ENCODE measurements at places on chromosomes 13 and 19. TPM values are rescaled to one million over a fixed set of nuclear protein-coding genes. Genes with fewer than 3 reads are reported as not detected.
A peak's percentile ranks its signal among the peaks of the same experiment; 100 is the strongest.

DNA sequence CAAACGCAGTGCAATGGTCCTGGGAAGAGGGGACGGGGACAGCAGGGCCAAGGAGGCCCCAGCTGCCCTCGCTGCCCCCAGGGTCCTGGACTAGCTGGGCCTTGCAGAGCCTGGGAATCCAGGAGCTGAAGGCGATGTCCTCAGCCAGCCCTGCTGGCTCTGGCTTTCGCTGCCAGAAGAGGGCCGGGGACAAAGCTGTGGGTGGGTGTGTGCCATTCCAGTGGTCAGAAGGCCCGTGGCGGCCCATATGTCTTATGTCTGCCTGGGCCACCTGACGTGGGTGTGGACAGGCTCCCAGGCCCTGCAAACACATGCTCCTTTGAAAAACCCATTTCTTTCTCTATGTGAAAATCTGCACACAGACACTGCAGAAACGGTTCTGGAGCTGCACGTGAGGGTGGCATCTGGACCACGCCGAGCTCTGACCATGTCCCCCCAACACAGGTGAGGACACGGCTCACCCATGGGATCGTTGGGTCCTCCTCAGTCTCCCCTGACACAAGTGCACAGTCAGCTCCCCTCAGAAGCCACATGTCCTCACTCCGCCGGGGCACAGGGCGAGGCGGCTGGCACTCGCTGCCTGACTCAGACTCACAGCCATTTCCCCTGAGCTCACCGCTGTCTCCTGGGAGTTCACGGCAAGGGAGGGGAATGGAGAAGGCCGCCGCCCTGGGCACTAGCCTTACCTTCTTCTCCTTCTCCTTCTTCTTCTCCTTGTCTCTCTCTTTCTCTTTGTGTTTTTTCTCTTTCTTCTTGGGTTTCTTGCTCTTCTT is 16.9 kb downstream of the IZUMO4 start:
- H3K4me3 ChIP-seq, result no peak overlapping the region
- no peak for DNase-seq
- H3K36me3 ChIP-seq, result peaks cover 63% of the 10 kb centered on the region
- no peaks in the 10 kb centered on the region for H3K27me3 ChIP-seq
- H3K27ac ChIP-seq, result no peak overlapping the region

DNA sequence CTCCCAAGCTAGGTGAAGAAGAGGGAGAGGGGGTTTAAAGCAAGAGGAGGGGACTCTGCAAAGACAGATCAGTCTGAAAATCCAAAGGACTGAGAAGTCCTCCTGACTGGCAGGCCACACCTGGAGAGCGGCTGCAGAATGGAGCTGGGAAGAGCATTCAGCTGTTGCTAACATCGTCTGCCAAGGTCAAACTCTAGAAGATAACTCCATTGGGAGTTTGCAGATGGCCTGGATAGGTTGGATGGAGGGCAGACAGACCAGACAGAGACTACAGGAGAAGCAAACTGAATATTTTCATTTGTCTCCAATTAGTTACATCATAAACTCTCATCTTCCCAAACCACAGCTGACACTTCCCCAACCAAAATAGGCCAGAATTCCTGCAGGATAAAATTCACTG is 19.9 kb upstream of the SHISA2 start:
- no peak for DNase-seq
- H3K4me1 ChIP-seq, result no peaks in the 10 kb centered on the region
- H3K27me3 ChIP-seq, result no peaks in the 10 kb centered on the region
- no peaks in the 10 kb centered on the region for H3K36me3 ChIP-seq
- H3K27ac ChIP-seq, result no peak overlapping the region

GRCh38 chr19:13011653-13012389 is 16.5 kb downstream of the NFIX start:
- no peak overlapping the region for H3K4me3 ChIP-seq
- no peak for DNase-seq
- no peak overlapping the region for H3K27ac ChIP-seq
- H3K36me3 ChIP-seq, result no peaks in the 10 kb centered on the region
- peaks cover 98% of the 10 kb centered on the region for H3K27me3 ChIP-seq

- no peaks in the 10 kb centered on the region for H3K36me3 ChIP-seq
- H3K27ac ChIP-seq, result peak overlapping the region; percentile 75
- H3K4me3 ChIP-seq, result peak overlapping the region; percentile 92
- DNase-seq, result peak; percentile 27
- no peaks in the 10 kb centered on the region for H3K4me1 ChIP-seq
Measured at GRCh38 chr19:34254698-34255432, 511 bp downstream of the GARRE1 start.

DNA sequence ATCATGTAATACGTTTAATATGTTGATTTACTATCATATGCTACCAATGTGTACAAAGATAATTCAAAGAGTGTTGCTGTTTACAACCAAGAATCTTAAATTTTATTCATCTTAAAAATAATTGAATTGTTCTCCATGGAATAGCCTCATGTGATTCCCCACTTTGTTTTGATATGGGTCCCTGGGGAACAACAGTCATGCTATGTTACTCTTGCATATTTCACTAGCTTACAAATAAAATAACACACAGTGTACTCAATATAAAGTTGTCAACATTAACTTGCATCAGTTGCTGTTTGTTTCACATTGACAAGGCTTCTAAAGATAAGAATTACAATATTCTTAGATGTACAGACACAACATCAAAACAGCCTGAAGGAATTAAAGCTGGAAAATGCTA is 2.3 kb downstream of the ENOX1 start:
- peaks cover 4% of the 10 kb centered on the region for H3K27me3 ChIP-seq
- no peaks in the 10 kb centered on the region for H3K36me3 ChIP-seq
- no peak overlapping the region for H3K4me3 ChIP-seq
- H3K27ac ChIP-seq, result no peak overlapping the region

DNA sequence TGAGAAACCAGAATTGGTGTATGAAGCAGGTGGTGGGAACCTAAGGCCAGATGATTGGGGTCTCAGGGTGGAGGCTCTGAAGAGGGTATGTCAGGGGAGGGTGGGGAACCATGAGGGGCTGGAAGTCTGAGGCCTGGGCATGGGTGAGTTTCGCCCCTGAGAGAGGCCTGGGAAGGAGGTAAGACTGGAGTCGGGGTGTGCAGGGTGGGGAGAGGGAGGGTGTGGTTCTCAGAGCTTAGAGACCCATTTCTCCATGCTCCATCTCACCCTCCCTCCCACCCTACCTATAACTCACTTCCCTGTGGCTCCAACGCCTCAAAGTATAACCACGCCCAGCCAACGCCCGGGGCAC is 1.0 kb upstream of the KLHL26 start:
- DNase-seq, result no peak
- peaks cover 5% of the 10 kb centered on the region for H3K4me1 ChIP-seq
- H3K36me3 ChIP-seq, result peaks cover under 1% of the 10 kb centered on the region
- no peak overlapping the region for H3K4me3 ChIP-seq
- no peaks in the 10 kb centered on the region for H3K27me3 ChIP-seq

- no peak overlapping the region for H3K4me3 ChIP-seq
- H3K27me3 ChIP-seq, result no peaks in the 10 kb centered on the region
- H3K27ac ChIP-seq, result no peak overlapping the region
- H3K36me3 ChIP-seq, result no peaks in the 10 kb centered on the region
- no peaks in the 10 kb centered on the region for H3K4me1 ChIP-seq
Measured at GRCh38 chr19:28980236-28980868, 232.6 kb downstream of the UQCRFS1 start.

GRCh38 chr13:97141097-97141496 is 81.0 kb upstream of the MBNL2 start:
- no peaks in the 10 kb centered on the region for H3K27me3 ChIP-seq
- no peaks in the 10 kb centered on the region for H3K36me3 ChIP-seq
- H3K4me1 ChIP-seq, result no peaks in the 10 kb centered on the region
- peak overlapping the region; percentile 27 for H3K27ac ChIP-seq

DNA sequence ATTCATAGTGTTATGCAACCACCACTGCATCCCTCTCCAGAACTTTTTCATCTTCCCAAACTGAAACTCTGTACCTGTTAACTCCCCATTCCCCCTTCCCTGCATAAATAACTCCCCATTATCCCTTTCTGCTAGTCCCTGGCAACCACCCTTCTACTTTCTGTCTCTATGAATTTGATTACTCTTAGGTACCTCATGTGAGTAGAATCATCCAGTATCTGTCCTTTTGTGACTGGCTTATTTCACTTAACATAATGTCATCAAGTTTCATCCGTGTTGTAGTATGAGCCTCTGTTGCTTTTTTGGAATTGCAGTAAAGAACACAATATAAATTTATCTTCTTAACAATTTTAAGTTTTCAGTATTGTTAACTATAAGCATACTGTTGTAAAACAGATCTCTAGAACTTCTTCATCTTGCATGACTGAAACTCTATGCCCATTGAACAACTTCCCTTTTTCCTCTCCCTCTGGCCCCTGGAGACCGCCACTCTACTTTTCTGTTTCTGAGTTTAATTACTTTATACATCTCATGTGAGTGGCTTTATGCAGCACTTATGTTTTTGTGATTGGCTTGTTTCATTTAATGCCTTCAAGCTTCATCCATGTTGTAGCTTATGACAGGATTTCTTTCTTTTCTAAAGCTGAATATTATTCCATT is 87.3 kb upstream of the ABCC4 start:
- no peak overlapping the region for H3K4me3 ChIP-seq
- H3K4me1 ChIP-seq, result no peaks in the 10 kb centered on the region
- no peak for DNase-seq
- no peaks in the 10 kb centered on the region for H3K27me3 ChIP-seq
- H3K36me3 ChIP-seq, result no peaks in the 10 kb centered on the region

DNA sequence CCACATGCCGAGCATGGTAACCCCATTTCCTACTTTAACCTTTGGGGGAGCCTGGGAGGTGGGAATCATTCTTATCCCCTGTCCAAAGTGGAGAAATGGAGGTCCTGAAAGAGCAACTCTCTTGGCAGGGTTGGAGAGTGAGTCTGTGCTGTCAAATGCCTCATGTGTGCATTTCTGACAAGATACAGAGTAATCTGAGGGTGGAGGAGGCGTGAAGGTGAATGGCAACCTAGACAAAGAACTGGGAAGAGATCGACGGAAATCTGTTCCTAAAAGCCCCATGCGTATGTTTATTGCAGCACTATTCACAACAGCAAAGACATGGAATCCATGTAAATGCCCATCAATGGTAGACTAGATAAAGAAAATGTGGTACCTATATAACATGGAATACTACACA is 63.8 kb upstream of the USP29 start:
- no peaks in the 10 kb centered on the region for H3K4me1 ChIP-seq
- no peak overlapping the region for H3K4me3 ChIP-seq
- DNase-seq, result no peak

GRCh38 chr19:47020992-47021496 is 1.4 kb downstream of the NPAS1 start:
- H3K4me1 ChIP-seq, result no peaks in the 10 kb centered on the region
- no peak for DNase-seq
- no peaks in the 10 kb centered on the region for H3K36me3 ChIP-seq
- H3K4me3 ChIP-seq, result no peak overlapping the region
- peaks cover 70% of the 10 kb centered on the region for H3K27me3 ChIP-seq
- H3K27ac ChIP-seq, result no peak overlapping the region

DNA sequence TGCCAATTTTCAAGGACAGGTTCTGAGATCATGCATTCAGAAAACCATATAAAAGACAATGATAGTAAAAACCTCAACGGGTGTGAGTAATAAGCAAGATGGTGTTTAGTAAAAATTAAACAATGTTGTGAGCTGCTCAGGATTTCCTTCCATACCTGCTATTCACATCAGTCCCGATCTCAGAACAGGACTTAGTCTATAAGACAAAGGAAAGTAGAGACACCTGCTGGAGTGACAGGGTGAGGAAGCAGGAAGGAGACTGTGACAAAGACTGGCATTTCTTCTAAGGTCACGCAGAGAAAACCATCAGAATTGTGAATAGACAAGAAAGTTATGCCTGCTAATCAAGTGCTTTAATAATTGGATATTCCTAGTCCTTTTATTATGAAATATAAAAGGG is 648.0 kb downstream of the DACH1 start:
- H3K36me3 ChIP-seq, result no peaks in the 10 kb centered on the region
- H3K27me3 ChIP-seq, result no peaks in the 10 kb centered on the region
- H3K4me3 ChIP-seq, result no peak overlapping the region
- no peaks in the 10 kb centered on the region for H3K4me1 ChIP-seq

- H3K36me3 ChIP-seq, result no peaks in the 10 kb centered on the region
- no peaks in the 10 kb centered on the region for H3K27me3 ChIP-seq
- H3K4me3 ChIP-seq, result no peak overlapping the region
Measured at GRCh38 chr13:110005563-110005962, 219.2 kb upstream of the IRS2 start.

- peak overlapping the region; percentile 28 for H3K27ac ChIP-seq
- peak overlapping the region; percentile 62 for H3K4me3 ChIP-seq
- no peaks in the 10 kb centered on the region for H3K27me3 ChIP-seq
Measured at GRCh38 chr13:112606109-112607001, 18.4 kb upstream of the TUBGCP3 start.

- peaks cover 3% of the 10 kb centered on the region for H3K27me3 ChIP-seq
- no peaks in the 10 kb centered on the region for H3K36me3 ChIP-seq
- no peak for DNase-seq
- no peak overlapping the region for H3K4me3 ChIP-seq
- H3K27ac ChIP-seq, result no peak overlapping the region
Measured at GRCh38 chr13:98129059-98129746, 13.7 kb upstream of the FARP1 start.

- H3K4me1 ChIP-seq, result no peaks in the 10 kb centered on the region
- H3K27me3 ChIP-seq, result no peaks in the 10 kb centered on the region
- no peak for DNase-seq
Measured at GRCh38 chr19:33441828-33442227, 68.3 kb downstream of the CEBPG start.

- no peak overlapping the region for H3K27ac ChIP-seq
- no peaks in the 10 kb centered on the region for H3K4me1 ChIP-seq
- H3K27me3 ChIP-seq, result peaks cover 2% of the 10 kb centered on the region
- DNase-seq, result peak; percentile 61
Measured at GRCh38 chr13:25232937-25233515, 54.3 kb downstream of the MTMR6 start.

DNA sequence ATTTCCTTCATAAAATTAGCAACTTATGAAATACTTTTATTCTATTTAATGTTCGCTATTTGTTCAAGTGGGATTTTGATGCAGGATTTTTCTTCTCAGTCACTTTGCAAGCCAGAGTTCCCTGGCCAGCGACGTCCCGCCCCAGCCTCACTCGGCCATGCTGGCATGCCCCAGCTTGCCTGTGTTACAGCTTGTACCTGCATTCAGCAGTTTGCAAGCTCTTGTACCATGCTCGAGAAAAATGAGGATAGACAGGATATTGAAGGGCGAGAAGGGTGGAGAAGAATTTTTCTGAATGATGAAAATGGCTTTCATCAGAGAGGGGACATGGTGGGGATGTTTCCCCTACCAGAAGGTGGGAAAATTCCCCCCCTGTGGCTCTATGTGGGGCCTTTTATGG is 2180.2 kb upstream of the PCDH20 start:
- no peaks in the 10 kb centered on the region for H3K4me1 ChIP-seq
- no peak for DNase-seq
- no peaks in the 10 kb centered on the region for H3K27me3 ChIP-seq
- H3K36me3 ChIP-seq, result no peaks in the 10 kb centered on the region

- H3K27me3 ChIP-seq, result no peaks in the 10 kb centered on the region
- H3K4me1 ChIP-seq, result peaks cover 6% of the 10 kb centered on the region
- H3K27ac ChIP-seq, result peak overlapping the region; percentile 18
- H3K4me3 ChIP-seq, result no peak overlapping the region
- no peak for DNase-seq
Measured at GRCh38 chr13:110551284-110551683, 10.2 kb downstream of the RAB20 start.

Gene SPATA13
- 57.0 TPM for polyA plus RNA-seq

Gene MVB12A
- 117 TPM for polyA plus RNA-seq

Gene OR10H4
- not detected for polyA plus RNA-seq

Gene PNMA8B
- polyA plus RNA-seq, result not detected

Gene VN1R4
- not detected for polyA plus RNA-seq

Gene TUBA3C
- not detected for polyA plus RNA-seq

Gene SIGLEC5
- 0.06 TPM for polyA plus RNA-seq

Gene MYO16
- polyA plus RNA-seq, result 0.21 TPM

Measured in small intestine (tissue), 16 donors.